ENCODE measurements at places on chromosomes 1 and 21.
A peak's percentile ranks its signal among the peaks of the same experiment; 100 is the strongest.

GRCh38 chr1:201190005-201190404 lies 619 bp upstream of the IGFN1 start:
- no peak for DNase-seq

GRCh38 chr1:241775021-241775420 lies 73.0 kb upstream of the EXO1 start:
- DNase-seq = no peak

DNA sequence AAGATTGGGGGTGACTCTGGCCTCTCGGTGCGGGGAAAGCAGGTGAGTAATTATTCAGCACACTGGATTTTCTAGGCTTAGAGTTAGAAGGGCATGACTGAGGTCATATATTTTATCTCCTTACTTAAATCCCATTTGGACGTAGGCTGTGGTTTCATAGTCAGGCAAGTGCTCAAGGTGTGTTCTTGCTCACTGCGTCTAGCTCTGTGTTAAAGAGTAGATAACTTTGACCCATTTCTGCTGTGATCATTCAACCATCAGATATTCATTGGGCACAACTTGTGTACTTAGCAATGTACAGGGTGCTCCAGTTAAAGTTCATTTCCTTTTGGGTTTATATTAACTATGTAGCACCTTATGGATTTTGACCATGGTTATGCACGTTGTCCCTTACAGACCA lies 14.6 kb downstream of the PFKFB2 start:
- no peak for DNase-seq

DNA sequence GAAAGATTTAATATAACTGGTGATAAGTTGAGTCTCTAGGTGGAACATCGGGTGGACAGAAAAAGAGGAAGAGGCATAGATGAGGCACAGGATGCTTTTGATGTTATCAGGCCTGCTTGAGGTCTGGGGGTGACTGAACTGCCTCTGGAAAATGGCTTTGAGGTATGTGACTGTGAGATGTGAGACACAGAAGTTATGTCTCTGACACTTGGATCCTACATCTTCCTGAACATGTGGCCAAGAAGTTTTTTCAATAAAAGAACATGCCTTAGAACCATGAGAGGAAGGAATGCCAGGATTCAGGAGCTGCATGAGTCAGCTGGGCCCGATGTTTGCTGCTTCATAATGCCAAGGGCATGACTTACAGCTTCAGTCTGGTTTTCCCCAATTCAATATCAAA lies 11.5 kb upstream of the AIM2 start:
- no peak for DNase-seq

GRCh38 chr1:217311766-217312165 lies 319.1 kb downstream of the GPATCH2 start:
- peak; percentile 17 for DNase-seq

DNA sequence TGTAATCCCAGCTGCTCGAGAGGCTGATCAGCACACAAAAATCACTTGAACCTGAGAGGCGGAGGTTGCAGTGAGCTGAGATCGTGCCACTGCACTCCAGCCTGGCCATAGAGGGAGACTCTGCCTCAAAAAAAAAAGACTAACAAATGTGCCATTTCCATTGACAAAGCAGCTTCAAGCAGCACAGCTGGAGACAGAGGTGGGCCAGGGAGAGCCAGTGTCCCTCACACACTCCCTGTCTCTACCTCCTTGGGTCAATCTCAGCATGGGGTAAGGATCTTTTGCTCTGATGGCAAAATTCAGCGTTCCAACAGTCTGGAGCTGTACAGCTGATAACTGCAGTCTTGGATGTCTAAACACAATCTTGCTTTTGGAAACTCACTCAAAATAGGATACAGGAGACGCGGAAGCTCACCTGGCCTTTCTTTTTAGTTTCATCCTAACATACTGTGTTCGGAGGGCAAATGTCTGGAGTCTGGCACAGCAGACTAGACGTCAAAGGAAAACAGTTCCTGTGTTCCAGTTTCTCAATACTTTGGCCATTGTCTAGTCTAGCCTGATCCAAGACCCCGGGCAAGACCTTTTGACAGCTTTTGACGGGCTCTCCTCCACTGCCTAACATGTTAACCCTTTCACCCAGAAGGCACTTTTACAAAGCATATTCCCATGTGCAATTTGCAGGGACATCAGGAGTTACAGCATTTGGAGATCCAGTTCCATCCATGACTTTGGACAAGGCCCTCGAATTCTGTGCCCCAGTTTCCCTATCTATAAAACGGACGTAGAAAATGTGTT lies 2.9 kb downstream of the RCC2 start:
- DNase-seq = no peak

All from GM12865 (cell line).